T47D (cell line): ENCODE measurements at places on chromosomes 2 and 18.

DNA sequence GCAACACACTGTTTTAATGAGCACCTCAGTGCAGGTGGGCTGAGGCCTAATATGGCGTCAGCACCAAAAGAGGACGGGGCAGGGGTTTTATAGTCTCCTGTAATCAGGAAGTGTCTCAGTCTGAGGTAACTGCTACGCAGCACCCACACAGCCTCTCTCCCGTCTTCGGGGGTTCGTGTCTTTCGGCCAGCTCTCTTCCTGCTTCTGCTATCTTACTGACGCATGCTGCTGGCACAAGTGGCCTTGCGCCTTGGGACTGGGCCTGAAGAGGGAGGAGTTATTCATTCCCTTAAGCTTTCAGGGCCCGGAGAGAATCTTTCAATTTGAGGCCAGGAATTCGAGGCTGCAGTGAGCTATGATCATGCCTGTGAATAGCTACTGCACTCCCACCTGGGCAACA, 14.5 kb upstream of the PAPOLG start:
- no peak for DNase-seq

- DNase-seq: no peak
These were observed 190.3 kb downstream of the ARL4C start for GRCh38 chr2:234306426-234307173.

- DNase-seq: no peak
These were observed 3.8 kb downstream of the DSG1 start for GRCh38 chr18:31321719-31322118.

GRCh38 chr2:169734169-169734847, 676 bp downstream of the KLHL23 start:
- no peak for DNase-seq

DNA sequence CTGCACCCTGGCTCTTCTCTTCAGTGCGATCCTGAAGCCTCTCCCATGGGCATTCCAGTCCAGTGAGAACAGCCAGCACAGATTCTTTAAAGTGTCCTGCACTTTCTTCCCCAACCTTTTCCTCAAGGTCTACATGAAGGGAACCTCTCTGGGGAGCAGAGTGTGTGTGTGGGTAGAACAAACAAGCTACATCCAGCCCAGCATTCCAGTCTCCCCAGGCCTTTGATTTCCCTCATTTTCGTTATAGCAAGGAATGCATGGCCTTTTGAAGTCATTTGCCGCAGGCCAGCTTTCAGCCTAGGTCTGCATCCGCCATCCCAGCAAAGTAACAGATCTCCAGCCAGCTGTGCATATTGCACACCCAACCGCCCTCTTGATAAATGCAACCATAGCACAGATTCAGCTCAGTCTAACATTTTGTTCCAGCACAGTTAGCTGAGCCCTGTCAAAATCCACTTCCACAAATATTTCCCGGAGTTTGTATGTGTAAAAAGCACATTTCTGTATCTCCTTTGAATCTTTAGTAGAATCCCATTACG, 44.6 kb downstream of the CD8B2 start:
- DNase-seq: no peak

DNA sequence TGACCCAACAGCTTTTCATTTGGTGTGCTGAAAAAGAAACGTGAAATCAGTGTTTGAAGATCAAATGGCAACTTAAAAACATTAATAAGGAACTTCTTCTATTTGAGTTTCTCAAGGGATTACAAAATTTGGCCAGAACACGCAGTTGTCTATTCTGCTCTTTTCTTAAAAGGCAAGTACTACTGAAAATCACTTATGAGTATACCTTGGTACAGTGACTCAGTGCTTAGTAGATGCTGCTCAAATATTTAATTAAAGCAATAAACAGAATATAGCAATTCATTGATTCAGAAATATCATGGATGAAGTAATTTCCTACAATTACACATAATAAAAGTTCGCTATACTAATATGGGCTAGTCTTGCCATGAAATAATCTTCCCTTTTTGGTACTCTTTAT, 38.2 kb upstream of the MCM6 start:
- DNase-seq: no peak
